ENCODE measurements at places on chromosomes 3 and 15.

GRCh38 chr3:72238010-72238691, 453.2 kb upstream of the PROK2 start:
- DNase-seq, result no peak

GRCh38 chr3:24168977-24169376, 223.9 kb downstream of the NR1D2 start:
- DNase-seq, result no peak

DNA sequence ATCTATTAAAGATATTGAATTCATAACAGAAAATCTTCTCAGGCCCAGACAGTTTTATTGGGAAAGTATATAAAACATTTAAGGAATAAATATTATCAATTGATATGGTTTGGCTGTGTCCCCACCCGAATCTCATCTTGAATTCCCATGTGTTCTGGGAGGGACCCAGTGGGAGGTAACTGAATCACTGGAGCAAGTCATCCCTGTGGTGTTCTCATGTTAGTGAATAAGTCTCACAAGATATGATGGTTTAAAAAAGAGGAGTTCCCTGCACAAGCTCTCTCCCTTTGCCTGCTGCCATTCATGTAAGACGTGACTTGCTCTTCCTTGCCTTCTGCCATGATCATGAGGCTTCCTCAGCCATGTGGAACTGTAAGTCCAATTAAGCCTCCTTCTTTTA, 160.5 kb downstream of the ANO10 start:
- no peak for DNase-seq

DNA sequence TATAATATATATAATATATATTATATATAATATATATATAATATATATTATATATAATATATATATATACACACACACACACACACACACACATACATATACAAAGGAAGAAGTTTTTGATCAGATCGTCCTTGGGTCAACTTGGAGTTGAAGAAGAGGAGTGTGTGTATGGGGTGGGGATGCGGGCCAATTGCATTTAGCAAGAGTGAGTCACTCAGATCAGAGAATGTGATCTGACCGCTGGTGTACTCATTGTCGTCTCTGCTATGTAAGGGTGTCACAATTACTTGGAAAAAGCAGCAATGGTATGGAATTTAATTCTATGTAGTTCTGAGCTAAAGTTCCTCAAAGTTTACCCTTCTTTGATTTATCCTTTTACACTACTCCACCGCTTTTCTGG, 4.6 kb upstream of the VGLL3 start:
- DNase-seq, result peak; percentile 91

GRCh38 chr15:90268415-90268814, 2.9 kb downstream of the NGRN start:
- DNase-seq, result no peak

DNA sequence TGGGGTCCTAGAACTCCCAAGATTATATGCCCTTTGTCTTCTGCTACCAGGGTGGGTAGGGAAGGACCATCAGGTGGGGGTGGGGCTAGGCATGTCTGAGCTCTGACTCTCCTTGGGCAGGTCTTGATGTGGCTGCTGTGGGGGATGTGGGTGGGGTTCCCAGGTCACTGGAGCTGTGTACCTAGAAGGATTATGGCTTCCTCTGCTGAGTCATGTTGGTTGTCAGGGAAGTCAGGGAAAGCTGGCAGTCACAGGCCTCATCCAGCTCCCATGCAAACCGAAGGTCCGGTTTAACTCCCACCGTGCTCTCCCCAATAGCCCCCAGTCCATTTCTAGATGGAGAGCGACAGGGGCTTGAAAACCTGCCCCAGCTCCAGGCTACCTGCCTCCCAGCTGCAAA, 35.2 kb downstream of the EID1 start:
- no peak for DNase-seq

DNA sequence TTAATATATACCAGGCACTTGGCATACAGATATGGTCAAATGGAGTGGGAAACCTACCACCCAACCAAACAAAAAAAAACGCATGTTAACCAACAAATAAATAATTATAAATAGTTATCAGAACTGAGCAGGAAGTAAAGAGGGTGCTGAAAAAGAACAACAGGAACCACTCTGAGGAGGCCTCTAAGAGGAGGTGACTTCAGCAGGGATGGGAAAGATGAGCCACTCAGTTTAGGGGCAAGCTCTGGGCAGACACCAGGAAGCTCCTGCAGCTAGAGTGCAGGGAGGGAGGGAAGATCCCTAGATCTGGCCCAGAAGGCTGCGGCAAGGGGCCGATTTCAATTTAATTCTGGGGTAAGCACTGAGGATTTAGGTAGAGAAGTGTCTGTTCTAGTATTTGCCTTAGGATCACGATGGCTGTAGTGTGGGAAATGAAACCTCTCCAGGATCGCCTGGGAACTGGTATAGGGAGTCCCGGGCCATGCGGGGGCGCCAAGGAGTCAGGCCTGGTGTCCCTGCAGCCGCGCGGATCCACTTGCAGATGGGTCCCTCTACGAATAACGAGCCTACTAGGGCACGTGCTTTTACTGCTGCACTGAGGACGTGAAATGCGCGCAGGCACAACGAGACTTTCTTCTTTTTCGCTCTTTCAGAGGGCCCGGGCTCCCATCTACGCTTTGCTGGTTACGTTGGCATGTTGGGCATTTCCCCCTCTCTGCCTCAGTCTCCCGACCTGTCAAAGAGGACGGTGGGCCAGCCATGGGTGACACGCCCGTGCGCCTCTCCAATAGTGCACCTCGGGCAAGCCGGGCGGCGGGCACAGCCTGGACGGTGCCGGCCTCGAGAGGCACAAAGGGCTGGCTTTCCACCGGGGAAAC, 1.5 kb upstream of the LIMD1 start:
- DNase-seq, result peak; percentile 93

GRCh38 chr3:156033428-156033827, 87.0 kb upstream of the KCNAB1 start:
- no peak for DNase-seq

- DNase-seq, result peak; percentile 43
These were observed 727.7 kb upstream of the NECTIN3 start for GRCh38 chr3:110343945-110344344.

GRCh38 chr3:144165482-144165881, 193.9 kb downstream of the DIPK2A start:
- no peak for DNase-seq

GRCh38 chr3:71551311-71551919, 32.1 kb downstream of the FOXP1 start:
- DNase-seq, result peak; percentile 74

DNA sequence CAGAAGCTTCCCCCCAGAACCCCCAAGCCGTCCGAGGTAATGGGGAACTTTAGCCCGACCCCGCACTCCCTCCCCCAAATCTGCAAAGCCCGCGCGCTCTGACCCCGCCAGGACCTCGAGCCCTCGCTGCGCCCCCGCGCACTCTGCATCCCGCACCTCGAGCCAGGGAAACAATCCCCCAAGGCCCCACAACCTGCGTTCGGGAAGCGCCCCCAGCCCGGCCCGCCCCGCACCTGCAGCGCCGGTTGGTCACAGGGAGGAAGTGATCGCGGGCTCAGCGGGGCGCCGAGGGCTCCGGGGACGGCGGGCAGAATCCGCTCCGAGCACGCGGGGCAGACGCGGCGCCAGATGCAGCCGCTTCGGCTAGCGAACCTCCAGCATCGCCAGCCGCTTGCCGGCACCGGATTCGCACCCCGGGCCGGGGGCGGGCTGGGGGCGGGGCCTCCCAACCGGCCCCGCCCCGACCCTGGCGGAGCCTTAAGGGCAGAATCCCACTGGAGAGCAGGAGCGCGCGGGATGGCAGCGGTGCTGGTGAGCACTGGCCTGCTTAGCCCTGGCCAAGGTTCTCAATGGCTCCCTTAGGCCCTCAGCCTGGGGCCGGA, at the start of gene CAMKV:
TSS of gene CAMKV (minus strand) at position 382 of the 602 bp plus-strand sequence. CDS start 7,518 bp downstream, outside the sequence.
- DNase-seq, result no peak

- DNase-seq, result no peak
These were observed 165.4 kb upstream of the PPP2R3A start for GRCh38 chr3:135800071-135800549.

GRCh38 chr3:23162934-23163333, 40.2 kb upstream of the UBE2E2 start:
- no peak for DNase-seq

DNA sequence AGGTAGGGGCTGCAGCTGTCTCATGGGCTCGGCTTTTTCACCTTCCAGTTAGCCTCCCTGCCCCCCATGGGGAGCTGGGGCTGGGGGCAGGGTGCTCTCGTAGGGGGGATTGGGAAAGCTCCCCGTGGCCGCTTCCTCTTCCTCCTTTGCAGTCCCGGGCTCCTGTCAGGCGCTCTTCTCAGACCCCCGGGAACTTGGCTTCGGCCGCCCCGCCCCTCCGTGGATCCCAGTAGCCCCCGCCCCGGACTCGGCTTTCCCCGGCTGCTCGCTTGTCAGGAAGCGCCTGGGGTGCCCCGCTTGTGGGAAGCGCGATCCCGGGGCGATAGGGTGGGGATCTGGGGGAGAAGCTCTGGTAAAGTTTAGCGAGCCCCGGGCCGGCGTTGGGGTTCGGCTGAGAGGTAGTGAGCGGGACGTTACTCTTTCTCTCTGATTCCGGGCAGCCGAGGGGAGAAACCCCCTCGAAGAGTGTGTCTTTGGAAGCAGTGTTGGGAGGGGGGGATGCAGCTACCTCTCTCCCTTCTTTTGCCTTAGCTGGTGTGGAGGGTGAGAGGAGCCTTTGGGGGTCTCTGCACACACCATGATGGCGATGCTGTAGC, 611 bp downstream of the PIAS1 start:
- peak; percentile 73 for DNase-seq

- no peak for DNase-seq
These were observed 111.6 kb downstream of the AQP9 start for GRCh38 chr15:58249646-58250312.

GRCh38 chr3:16671690-16672089, 66.5 kb upstream of the DAZL start:
- DNase-seq, result no peak

GRCh38 chr15:71154607-71155200, 39.4 kb downstream of the THSD4 start:
- no peak for DNase-seq

DNA sequence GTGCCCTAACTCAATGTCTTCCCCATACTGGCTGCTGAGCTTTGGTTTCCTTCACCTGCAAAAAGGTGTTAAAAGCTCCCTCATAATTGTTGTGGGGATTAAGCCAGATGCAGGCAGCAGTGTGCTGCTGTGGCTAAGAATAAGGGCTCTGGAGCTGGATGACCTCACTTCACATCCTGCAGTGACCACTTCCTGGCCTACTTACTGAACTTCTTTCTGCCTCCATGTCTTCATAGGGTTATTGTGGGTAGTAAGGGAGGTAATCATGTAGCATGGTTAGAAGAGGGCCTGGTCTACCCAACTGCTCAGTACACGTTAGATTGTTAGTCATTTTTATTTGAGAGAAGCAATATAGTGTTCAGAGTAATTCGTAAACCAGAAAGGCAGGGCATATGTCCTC, 18.4 kb downstream of the GYG1 start:
- DNase-seq, result peak; percentile 56

GRCh38 chr3:117193390-117193789, 483.8 kb downstream of the TUSC7 start:
- DNase-seq, result peak; percentile 10

DNA sequence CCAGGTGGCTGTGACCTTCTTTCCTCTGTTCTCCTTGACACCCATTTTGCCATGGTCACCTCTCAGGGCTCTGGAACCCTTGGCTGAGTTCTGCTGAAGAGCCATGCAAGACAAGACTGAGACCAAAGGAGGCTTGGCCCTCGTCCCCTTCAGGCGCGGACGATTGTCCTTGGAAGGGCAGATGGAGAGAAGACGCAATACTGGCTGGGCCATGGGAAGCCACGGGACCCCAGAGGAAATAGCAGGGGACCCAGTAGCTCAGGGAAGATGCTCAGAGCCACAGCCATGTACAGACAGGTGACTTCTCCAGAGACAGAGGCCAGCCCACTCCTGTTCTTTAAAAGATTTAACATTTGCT, 125.6 kb downstream of the SMAD6 start:
- no peak for DNase-seq

DNA sequence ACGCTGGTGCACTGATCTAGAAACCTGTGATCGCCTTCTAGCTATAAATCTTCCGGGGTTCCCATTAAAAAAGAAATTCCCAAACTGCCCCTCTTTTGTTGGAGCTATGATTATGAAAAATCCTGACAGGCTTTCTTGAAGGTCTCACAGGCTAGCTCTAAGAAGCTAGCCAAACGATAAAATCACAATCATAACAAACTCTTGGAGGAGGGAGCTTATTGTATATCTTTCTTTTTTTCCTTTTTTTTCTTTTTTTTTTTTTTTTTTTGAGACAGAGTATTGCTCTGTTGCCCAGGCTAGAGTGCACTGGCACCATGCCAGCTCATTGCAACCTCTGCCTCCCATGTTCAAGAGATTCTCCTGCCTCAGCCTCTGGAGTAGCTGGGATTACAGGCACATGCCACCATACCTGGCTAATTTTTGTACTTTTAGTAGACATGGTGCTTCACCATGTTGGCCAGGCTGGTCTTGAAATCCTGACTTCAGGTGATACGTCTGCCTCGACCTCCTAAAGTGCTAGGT, 72.0 kb downstream of the MYO1E start:
- no peak for DNase-seq

- DNase-seq, result peak; percentile 67
These were observed 48.0 kb upstream of the FBN1 start for GRCh38 chr15:48693484-48693883.

GRCh38 chr3:121431726-121432517, 113.9 kb downstream of the POLQ start:
- peak; percentile 51 for DNase-seq

DNA sequence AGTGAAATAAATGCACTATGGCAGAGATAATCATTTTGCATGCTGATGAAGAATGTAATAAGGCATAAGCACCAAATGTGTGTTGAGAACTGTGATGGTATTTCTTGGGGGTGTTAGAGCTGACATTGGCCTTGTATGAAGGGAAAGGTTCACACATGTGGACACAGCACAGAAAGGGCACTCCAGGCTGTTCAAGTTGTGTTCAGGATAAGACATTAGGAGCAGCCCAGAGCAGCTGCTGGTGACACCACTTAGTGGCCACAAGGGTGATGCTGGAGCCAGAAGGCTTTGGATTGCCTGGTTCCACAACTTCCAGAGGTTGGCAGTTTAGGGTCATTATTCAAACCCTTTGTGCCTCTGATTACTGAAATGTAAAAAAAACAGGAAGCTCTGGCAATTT, 155.4 kb downstream of the GOLGA6L6 start:
- DNase-seq, result no peak

GRCh38 chr3:108180194-108180593, 42.0 kb downstream of the IFT57 start:
- peak; percentile 75 for DNase-seq

DNA sequence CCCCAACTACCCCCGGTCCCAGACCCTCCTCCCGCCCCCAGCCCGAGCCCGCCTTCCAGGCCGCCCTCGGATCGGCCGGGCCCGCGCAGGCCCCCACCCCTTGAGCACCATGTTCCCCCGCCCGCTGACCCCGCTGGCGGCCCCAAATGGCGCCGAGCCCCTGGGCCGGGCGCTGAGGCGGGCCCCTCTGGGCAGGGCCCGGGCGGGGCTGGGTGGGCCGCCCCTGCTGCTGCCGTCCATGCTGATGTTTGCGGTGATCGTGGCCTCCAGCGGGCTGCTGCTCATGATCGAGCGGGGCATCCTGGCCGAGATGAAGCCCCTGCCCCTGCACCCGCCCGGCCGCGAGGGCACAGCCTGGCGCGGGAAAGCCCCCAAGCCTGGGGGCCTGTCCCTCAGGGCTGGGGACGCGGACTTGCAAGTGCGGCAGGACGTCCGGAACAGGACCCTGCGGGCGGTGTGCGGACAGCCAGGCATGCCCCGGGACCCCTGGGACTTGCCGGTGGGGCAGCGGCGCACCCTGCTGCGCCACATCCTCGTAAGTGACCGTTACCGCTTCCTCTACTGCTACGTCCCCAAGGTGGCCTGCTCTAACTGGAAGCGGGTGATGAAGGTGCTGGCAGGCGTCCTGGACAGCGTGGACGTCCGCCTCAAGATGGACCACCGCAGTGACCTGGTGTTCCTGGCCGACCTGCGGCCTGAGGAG, 472 bp downstream of the CHST14 start:
- peak; percentile 22 for DNase-seq
